Upper lobe of left lung (tissue), 6 donors: ENCODE measurements at places on chromosomes 7 and 10.

- no peak overlapping the region for H3K4me3 ChIP-seq
- H3K36me3 ChIP-seq = no peaks in the 10 kb centered on the region
- H3K27me3 ChIP-seq = no peaks in the 10 kb centered on the region
- no peak overlapping the region for H3K27ac ChIP-seq
Observed at GRCh38 chr10:59748834-59749233, 4.4 kb downstream of the MRLN start.

GRCh38 chr10:131928248-131929095, 27.7 kb downstream of the PPP2R2D start:
- DNase-seq = no peak
- peaks cover 37% of the 10 kb centered on the region for H3K4me1 ChIP-seq
- no peak overlapping the region for H3K4me3 ChIP-seq
- H3K27me3 ChIP-seq = no peaks in the 10 kb centered on the region
- H3K36me3 ChIP-seq = no peaks in the 10 kb centered on the region
- H3K27ac ChIP-seq = peak overlapping the region; percentile 8

DNA sequence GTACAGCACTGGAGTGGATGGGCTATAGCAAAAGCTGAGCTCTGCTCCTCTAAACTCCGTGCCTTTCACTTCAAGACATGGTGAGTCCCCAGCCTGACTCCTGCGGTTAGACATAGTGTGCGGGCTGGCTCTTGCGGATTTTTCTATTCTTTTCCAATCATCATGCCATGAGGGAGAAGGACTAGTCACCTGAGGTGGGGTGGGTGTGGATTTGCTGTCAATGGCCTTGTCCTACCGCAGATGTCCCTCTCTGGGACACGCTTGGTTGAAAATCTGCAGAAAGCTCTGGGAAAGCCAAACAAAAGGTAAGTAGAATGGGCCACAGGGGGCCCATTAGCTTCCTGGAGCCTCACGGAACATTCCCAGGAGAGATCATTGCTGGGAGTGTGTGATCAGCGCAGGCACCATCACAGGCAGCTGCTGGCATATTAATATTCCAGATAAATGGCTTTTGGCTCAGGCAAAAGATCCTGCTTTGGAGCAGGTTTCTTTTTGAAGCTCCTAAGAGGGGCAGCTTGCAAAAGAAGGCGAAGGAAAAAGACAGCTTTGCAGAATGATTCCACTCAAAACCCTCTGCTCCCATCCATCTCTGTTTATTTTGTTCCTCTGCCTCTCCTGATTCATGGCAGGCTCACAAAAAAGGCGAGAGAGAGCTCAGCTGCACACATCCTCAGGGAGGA, 509.0 kb upstream of the ZMIZ1 start:
- H3K27ac ChIP-seq = no peak overlapping the region
- H3K4me1 ChIP-seq = no peaks in the 10 kb centered on the region
- H3K27me3 ChIP-seq = no peaks in the 10 kb centered on the region

DNA sequence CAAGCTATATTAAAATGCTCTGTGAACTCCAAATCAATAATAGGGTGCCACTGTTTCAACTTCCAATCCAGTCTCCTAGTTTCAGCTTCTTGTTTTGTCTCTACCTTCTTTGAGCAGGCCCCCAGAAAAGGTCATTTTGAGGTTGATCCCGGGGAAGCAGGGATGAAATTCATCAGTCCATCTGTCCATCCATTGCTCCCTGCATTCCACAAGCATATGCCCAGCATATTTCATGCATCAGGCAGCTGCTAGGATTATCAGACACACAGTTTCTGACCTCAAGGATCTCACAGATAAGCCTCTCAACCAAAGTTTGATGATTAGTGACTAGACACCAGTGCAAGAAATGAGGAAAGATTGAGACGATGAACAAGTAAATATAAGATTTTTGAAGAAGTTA, 186.6 kb upstream of the PDE1C start:
- no peak for DNase-seq
- no peaks in the 10 kb centered on the region for H3K4me1 ChIP-seq
- H3K36me3 ChIP-seq = no peaks in the 10 kb centered on the region
- no peak overlapping the region for H3K27ac ChIP-seq
- H3K27me3 ChIP-seq = no peaks in the 10 kb centered on the region
- H3K4me3 ChIP-seq = no peak overlapping the region

GRCh38 chr7:141158561-141158960, 84.7 kb downstream of the TMEM178B start:
- H3K36me3 ChIP-seq = no peaks in the 10 kb centered on the region
- H3K4me1 ChIP-seq = no peaks in the 10 kb centered on the region
- no peaks in the 10 kb centered on the region for H3K27me3 ChIP-seq
- H3K4me3 ChIP-seq = no peak overlapping the region
- no peak for DNase-seq

DNA sequence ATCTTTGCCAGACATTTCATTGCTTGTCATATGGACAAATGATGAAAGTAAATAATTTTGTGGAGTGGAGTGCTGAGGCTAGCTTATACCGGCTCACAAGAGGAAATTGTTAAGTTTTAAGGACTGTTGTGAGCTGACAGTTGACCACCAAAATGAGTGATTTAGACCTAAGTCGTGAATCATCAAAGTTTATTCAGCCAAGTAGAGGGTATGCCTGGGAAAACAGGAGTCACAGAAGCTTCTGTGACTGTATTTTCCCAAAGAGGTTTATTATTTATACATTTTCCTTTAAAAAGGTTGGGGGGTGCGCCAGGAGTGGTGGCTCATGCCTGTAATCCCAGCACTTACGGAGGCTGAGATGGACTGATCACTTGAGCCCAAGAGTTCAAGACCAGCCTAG, 21.8 kb downstream of the MRPS24 start:
- no peak for DNase-seq
- H3K4me3 ChIP-seq = no peak overlapping the region
- no peaks in the 10 kb centered on the region for H3K4me1 ChIP-seq

- peaks cover 49% of the 10 kb centered on the region for H3K36me3 ChIP-seq
- no peaks in the 10 kb centered on the region for H3K4me1 ChIP-seq
- DNase-seq = no peak
Observed at GRCh38 chr7:32915041-32915536, 23.5 kb upstream of the KBTBD2 start.

DNA sequence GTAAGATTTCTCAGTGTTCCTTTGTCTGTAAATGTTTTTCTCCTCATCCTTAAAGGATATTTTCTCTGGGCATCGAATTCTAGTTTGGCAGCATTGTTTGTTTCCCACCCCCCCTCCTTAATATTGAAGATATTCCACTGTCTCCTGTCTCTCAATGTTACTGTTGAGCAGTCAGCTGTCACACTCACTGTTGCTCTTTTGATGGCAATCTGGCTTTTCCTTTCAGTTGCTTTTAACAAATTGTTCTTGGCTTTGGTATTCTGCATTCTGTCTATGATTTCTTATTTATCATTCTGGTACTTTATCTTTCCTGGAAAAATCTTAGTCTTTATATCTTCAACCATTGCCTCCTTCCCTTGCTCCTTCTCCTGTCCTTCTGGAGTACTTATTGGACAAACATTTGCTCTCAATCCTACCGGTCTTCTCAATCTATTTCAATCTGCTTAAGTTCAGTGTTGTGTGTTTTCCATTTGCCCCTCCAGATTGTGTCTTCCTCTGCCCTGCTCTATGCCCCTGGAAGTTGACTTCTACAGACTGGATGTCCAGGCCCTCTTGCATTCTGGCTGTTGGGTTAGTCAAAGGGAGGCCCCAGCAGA, 9.3 kb upstream of the GTPBP4 start:
- no peak overlapping the region for H3K4me3 ChIP-seq
- H3K4me1 ChIP-seq = peaks cover 8% of the 10 kb centered on the region
- no peaks in the 10 kb centered on the region for H3K36me3 ChIP-seq
- no peaks in the 10 kb centered on the region for H3K27me3 ChIP-seq

DNA sequence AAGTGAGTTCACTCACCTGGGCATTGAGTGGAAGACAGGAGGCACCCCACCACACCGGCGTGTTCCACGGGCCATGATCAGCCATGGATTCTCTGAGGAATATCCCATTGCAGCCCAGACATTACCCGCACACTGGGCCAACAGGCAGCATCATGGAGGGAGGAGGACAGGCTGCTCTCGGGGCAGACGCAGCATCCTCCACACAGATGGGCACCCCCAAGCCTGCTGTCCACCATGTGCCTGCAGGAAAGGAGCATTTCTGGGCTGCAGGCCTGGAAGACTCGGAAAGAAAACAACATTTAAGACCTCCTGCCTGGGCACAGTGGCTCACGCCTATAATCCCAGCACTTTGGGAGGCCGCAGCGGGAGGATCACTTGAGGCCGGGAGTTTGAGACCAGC, 71.0 kb upstream of the SH2B2 start:
- peaks cover 25% of the 10 kb centered on the region for H3K36me3 ChIP-seq
- H3K4me1 ChIP-seq = no peaks in the 10 kb centered on the region
- no peak overlapping the region for H3K4me3 ChIP-seq

- H3K36me3 ChIP-seq = no peaks in the 10 kb centered on the region
- no peaks in the 10 kb centered on the region for H3K4me1 ChIP-seq
- H3K27me3 ChIP-seq = no peaks in the 10 kb centered on the region
Observed at GRCh38 chr10:125662584-125662983, 20.4 kb downstream of the TEX36 start.

GRCh38 chr7:82821037-82821436, 341.6 kb downstream of the PCLO start:
- DNase-seq = no peak
- H3K27ac ChIP-seq = no peak overlapping the region
- no peaks in the 10 kb centered on the region for H3K36me3 ChIP-seq
- no peak overlapping the region for H3K4me3 ChIP-seq
- no peaks in the 10 kb centered on the region for H3K27me3 ChIP-seq
- no peaks in the 10 kb centered on the region for H3K4me1 ChIP-seq
